EH (cell line): ENCODE measurements at places on chromosomes 5 and 9.

GRCh38 chr9:16358751-16359150 is 511.7 kb downstream of the BNC2 start:
- no peak for DNase-seq

GRCh38 chr5:91361790-91362189 is 21.3 kb downstream of the ARRDC3 start:
- no peak for DNase-seq

GRCh38 chr5:22649074-22649473 is 204.1 kb downstream of the CDH12 start:
- no peak for DNase-seq

- DNase-seq = no peak
Observed at GRCh38 chr9:132646726-132647125, 23.1 kb downstream of the DDX31 start.

DNA sequence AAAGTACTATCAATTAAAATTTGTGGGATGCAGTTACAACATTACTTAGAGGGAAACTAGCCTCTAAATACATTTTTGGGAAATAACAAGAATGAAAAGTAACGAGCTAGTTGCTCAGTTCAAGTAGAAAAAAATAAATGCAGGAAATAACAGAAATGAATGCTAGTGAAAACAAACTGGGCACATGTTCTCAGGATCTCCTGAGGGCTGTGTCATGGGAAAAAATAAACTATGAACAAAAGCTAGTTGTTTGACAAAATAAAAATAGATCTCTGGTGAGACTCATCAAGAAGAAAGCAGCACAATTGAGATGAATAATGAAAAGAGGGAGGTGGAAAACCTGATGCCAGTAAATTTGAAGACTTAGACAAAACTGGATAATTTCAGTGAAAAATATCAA is 16.3 kb downstream of the IDNK start:
- peak; percentile 6 for DNase-seq

GRCh38 chr5:87015901-87016300 is 251.8 kb upstream of the RASA1 start:
- DNase-seq = no peak

- DNase-seq = peak; percentile 93
Observed at GRCh38 chr5:14664270-14665100, at the start of gene OTULIN. OTULIN (plus strand) TSS chr5:14664718; CDS start chr5:14664826, 108 bp downstream.

- DNase-seq = no peak
Observed at GRCh38 chr5:38291355-38291754, 33.0 kb downstream of the EGFLAM start.
